Germinal center (tissue), 1 donor: ENCODE measurements at places on chromosomes 4 and X.

DNA sequence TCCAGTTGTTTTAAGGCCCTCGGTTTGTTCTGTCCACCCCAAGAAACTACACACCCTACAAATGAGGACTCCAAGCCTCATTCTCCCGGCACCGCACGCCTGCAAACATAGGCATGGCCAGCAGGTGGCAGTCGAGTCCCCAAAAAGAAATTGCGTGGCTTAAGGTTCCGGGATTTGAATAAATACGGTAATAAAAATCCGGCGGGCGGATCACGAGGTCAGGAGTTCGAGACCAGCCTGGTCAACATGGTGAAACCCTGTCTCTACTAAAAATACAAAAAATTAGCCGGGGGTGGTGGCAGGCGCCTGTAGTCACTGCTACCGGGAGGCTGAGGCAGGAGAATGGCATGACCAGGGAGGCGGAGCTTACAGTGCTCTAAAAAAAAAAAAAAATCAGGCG is 21.8 kb upstream of the CSF2RA start:
- peak; percentile 71 for DNase-seq

DNA sequence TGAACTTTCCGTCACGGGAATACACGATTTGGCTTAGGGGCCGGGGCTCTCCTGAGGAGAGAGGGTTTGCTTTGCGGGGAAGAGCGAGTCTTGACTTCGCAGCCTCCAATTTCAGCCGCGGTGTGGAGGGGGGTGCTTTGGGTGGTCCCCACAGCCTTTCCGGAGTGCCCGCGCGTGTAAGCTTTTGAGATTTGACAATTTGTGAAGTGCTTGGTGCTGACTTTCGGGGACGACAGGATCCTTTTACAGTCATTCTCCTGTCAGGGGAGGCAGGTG is 355 bp downstream of the SCML1 start:
- peak; percentile 4 for DNase-seq

- no peak for DNase-seq
These were observed 7.7 kb upstream of the CSTF2 start for GRCh38 chrX:100812216-100813158.

DNA sequence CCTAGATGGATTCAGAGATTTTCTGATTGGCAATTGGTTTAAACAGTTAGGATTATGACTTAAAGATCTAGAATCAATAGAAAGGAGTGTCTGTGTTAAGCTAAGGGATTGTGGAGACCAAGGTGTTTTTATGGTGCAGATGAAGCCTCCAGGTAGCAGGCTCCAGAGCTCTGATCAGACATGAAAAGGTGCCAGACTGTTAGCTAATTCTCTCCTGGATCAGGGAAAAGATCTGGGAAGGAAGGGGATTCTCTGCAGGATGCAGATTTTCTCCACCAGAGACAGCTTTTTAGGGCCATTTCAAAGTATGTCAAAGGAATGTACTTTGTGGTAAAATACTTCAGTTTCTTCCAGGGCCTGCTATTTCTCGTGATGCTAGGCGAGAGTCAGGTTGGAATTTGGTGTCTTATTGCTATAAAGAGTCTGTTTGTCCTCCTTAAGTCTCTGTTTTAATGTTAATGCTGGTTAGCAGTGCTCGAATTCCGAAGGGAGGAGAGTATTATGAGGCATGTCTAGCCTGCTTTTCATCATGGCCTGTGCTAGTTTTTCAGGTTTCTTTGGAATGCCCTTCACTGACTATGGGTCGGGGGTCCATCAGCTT is 12.0 kb upstream of the GPR78 start:
- no peak for DNase-seq

DNA sequence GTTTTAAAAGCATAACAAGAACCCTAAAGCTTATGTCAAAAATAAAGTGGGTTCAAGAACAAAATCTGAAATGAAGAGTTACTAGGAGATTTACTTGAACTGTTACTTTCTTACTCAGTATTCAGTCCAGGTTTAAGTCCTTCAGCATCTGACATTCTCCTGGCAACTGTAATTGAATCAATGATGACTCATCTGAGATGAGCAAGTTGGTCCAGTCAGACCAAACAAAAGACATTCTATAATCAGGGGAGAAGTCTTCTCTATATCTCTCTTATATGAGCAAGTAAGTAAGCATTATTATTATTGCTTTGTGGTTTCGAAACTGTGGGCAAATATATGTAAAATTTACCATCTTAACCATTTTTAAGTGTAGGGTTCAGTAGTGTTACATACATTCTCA is 34.6 kb downstream of the MAP9 start:
- DNase-seq: no peak

DNA sequence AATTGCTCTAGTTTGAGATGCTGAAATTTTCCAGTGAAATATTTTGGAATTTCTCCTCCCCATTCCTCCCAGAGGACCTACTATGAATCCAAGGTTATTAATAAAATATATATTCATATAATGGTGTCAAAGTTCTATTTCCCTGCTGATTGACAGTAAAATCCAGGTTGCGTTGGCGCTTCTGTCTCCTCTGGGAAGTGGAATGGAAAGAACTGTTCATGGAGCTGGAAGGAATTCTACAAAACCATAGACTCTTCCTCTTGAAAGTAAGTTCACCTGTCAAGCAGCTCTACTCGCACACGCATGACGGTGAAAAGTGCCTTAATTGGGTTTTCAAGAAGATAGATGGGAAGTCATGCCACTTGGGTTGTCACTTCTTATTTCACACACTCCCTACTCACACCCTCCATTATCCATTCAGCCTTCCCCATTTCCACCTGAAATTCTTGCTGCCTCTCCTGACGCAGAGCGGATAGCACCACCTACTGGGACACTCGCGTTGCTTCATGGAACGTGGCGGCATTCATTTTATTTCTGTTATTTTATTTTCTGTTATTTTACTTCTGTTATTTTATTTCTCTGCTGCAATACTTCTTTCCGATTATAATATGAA is 351.6 kb downstream of the NLGN4X start:
- DNase-seq: no peak

- DNase-seq: no peak
These were observed 1297.0 kb upstream of the TENM3 start for GRCh38 chr4:180946188-180946587.

- DNase-seq: no peak
These were observed 7.2 kb downstream of the GSTCD start for GRCh38 chr4:105715692-105716278.

GRCh38 chr4:168995537-168996295 is 14.3 kb downstream of the CBR4 start:
- no peak for DNase-seq

DNA sequence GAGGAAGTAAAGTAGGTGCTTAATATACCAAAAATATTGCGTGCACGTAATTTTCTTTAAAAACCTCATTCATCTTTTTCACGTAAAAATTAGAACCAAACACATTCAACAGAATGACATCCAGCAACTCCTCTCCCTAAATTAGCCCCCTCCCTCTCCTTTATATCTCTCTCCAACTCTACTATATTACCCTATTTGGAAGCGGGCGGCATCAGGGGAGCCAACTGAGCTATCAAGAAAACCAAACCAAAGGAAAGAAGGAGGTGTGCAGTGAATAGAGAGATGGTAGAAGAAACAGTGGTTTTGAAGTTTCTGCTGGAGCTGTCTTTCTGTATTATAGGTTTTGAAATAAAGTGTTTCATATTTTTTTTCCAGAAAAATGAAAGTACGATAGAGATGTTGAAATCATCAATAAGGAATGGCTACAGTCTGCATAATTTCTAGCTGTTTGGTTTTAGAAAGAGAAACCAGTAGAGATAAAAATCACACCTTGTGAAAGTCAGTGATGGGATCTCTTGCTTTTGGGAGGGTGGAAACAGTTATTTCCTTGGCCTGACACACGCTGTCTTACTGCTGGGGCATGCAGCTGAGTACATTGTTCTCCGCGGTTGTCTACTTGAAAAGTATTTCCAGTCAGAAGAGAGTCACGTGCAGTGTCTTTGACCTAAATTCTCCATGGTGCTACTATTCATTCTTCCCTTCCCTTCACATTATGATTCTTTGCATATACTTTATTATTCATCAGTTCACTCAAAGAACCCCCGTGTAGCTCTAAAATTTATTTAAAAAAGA is 94.1 kb upstream of the WDR17 start:
- DNase-seq: no peak

- DNase-seq: no peak
These were observed 694.2 kb upstream of the TENM3 start for GRCh38 chr4:181548873-181549575.

DNA sequence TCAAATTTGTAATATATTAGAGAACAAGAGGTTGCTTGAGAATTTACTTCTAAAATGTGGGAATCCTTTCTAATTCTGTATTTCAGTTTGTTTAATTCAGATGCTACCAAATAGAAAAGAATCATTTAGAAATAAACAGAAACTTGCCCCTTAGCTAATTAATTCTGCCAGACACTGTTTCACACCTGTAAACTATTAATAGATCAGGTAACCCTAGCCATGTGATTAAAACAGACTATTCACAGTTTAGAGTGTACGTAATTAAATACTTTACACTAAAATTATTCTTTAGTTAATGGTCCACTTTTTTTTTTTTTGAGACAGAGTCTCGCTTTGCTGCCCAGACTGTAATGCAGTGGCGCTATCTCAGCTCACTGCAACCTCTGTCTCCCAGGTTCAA is 124.0 kb downstream of the PTPN13 start:
- no peak for DNase-seq

DNA sequence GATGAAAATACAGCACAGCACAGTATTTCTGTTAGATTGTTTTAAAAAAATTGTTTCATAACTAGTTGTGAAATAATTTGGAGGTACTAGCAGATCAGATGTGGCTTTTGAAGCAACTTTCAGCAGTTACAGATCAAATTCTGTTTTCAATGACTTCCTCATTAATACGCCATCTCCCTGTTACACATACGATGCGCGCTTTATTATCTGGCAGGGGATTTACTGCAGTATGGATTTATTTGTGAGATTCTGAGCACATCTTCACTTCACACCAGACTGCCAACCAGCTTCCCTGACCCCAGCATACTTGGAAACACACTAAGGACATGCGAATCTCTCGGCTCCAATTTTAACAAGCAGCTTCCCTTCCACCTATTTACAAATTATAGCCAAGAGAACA is 235.5 kb upstream of the DIAPH2 start:
- no peak for DNase-seq

GRCh38 chrX:16445166-16445752 is 204.7 kb upstream of the S100G start:
- DNase-seq: peak; percentile 15

- no peak for DNase-seq
These were observed 134.8 kb upstream of the GIMD1 start for GRCh38 chr4:106503116-106504050.

GRCh38 chrX:45258731-45259402 is 58.2 kb upstream of the DIPK2B start:
- DNase-seq: no peak

DNA sequence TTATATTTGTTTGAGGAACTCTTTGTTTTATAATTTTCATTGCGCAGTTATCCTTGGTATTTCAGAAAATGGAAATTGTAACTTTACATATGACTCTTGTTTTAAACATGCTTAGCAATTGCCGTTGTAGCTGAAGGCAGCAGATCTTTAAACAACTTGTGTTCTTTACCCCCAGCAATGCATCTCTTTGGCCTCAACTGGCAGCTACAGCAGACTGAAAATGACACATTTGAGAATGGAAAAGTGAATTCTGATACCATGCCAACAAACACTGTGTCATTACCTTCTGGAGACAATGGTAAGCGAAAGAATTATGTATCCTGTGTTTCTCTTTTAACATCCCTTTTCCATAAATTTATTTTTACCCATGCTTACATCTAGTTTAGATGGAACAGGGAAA is 263.6 kb downstream of the DCTD start:
- DNase-seq: no peak

DNA sequence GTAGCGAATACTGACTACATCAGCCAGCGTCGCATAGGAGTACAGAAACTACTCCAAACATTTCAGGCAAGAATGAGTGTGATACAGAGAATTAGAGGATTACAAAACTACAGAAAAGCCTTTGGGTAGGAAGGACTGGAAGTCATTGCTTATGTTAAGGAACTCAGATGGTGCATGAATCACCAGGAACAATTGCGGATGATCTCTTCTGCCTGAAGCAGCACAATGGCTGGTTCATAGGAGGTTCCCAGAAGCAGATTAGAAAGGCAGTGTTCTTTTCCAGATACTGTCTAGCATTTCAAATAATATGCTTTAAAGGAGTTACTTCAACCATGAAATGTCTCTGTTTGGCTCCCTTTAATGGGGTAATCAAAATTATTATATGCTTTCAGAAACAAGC is 42.5 kb upstream of the MAP9 start:
- no peak for DNase-seq

GRCh38 chr4:140315019-140315418 is 58.4 kb upstream of the SCOC start:
- no peak for DNase-seq

- no peak for DNase-seq
These were observed 93.0 kb upstream of the STS start for GRCh38 chrX:7054219-7055216.

- no peak for DNase-seq
These were observed 194.5 kb upstream of the EDA2R start for GRCh38 chrX:66833426-66833825.

DNA sequence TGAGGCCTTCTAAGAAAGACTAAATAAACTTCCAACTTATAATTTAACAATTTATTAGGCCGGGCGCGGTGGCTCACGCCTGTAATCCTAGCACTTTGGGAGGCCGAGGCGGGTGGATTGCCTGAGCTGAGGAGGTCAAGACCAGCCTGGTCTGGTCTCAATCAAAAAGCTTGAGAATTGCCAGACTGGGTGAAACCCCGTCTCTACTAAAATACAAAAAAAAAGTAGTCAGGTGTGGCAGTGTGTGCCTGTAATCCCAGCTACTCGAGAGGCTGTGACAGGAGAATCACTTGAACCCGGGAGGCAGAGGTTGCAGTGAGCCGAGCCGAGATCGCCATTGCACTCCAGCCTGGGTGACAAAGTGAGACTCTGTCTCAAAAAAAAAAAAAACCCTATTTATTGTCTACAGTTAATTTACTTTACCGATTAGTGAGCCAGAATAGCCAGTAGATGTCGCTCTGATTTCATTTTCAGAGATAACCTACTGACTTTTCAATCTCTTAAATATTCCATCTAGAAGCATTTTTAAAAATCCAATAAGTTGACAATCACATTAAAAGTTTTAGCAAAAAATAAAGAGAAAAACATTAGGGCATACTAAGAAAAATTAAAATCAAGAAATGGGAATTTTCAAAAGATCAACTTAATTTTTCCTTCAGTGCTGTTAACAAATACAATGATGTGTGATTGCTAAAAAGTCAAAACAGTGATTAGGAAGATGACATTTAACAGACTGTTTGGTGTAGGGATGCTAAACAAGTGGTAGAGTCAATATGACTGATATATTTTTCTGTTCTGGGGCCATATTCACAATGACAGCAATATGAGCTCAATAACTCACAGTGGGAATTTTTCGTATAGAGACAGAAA is 4.3 kb upstream of the SHROOM3 start:
- peak; percentile 30 for DNase-seq

DNA sequence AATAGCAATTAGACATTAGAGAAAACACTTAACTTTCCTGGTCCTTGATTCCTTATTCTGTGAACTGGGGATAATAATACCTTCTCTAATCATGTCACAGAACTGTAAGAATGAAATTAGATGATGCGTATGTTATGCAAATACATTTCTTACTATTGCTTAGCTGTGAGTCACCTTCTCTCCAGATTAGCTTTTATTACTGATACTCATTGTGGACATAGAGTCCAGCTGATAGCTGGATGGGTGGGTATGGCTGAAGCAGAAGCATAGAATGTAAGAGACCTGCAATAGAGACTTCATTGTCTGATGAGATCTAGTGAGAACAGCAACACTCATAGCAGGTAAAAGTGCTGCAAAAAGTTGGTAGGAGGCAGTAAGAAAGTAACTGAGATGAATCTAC is 437.2 kb upstream of the ZFP42 start:
- DNase-seq: no peak

- no peak for DNase-seq
These were observed 589.7 kb downstream of the SPRY1 start for GRCh38 chr4:123986268-123986798.
